ENCODE measurements at places on chromosomes 13 and 19. TPM values are rescaled to one million over a fixed set of nuclear protein-coding genes. Genes with fewer than 3 reads are reported as not detected.

The KLF2 gene
- 437 TPM for total RNA-seq

The PTH2 gene
- total RNA-seq = not detected

The ADGRE2 gene
- total RNA-seq = 0.78 TPM

The SLC15A1 gene
- total RNA-seq = not detected

The IFNL1 gene
- total RNA-seq = not detected

The F2RL3 gene
- not detected for total RNA-seq

The ONECUT3 gene
- total RNA-seq = not detected

The C19orf38 gene
- 0.49 TPM for total RNA-seq

The LYPD5 gene
- 0.97 TPM for total RNA-seq

The COMMD6 gene
- total RNA-seq = 254 TPM

The FPR3 gene
- 3.2 TPM for total RNA-seq

The KCNRG gene
- 0.83 TPM for total RNA-seq

The PABPC3 gene
- total RNA-seq = 1.2 TPM

The IQCN gene
- 5.5 TPM for total RNA-seq

The MYBPC2 gene
- total RNA-seq = not detected

The CGB2 gene
- not detected for total RNA-seq

The CD70 gene
- 1.9 TPM for total RNA-seq

The FUT1 gene
- 0.22 TPM for total RNA-seq

The DOCK6 gene
- total RNA-seq = 0.30 TPM

The DACH1 gene
- total RNA-seq = not detected

The PSG6 gene
- total RNA-seq = not detected

The ZSCAN1 gene
- not detected for total RNA-seq

The PIK3R2 gene
- 23.0 TPM for total RNA-seq

The PTGIR gene
- 1.9 TPM for total RNA-seq

The VSTM1 gene
- not detected for total RNA-seq

The PRR22 gene
- 6.6 TPM for total RNA-seq

The ZNF568 gene
- 20.3 TPM for total RNA-seq

Measured in CD4-positive, alpha-beta memory T cell (primary cell).